Activated naive CD8-positive, alpha-beta T cell treated with anti-CD3 and anti-CD28 coated beads, Interleukin-2, amount 10 ng/mL, durations not matched to agents 7 days and 5 days (primary cell): ENCODE measurements at places on chromosomes 16 and 17. TPM values are rescaled to one million over a fixed set of nuclear protein-coding genes. Genes with fewer than 3 reads are reported as not detected.

- no peaks in the 10 kb centered on the region for H3K27me3 ChIP-seq
- H3K4me3 ChIP-seq = no peak overlapping the region
- H3K4me1 ChIP-seq = no peaks in the 10 kb centered on the region
- no peak overlapping the region for H3K27ac ChIP-seq
- no peak for DNase-seq
These were observed 69.0 kb upstream of the CHMP6 start for GRCh38 chr17:80922580-80923160.

GRCh38 chr16:23145186-23145585 lies 4.1 kb downstream of the USP31 start:
- no peak for DNase-seq
- no peaks in the 10 kb centered on the region for H3K36me3 ChIP-seq
- H3K27ac ChIP-seq = no peak overlapping the region

- DNase-seq = peak; percentile 92
- peaks cover 2% of the 10 kb centered on the region for H3K36me3 ChIP-seq
- H3K4me3 ChIP-seq = no peak overlapping the region
These were observed 60.1 kb downstream of the TEX14 start for GRCh38 chr17:58631523-58632323.

- peak overlapping the region; percentile 97 for H3K4me3 ChIP-seq
- DNase-seq = no peak
- H3K36me3 ChIP-seq = no peaks in the 10 kb centered on the region
- peaks cover 15% of the 10 kb centered on the region for H3K4me1 ChIP-seq
- peaks cover 31% of the 10 kb centered on the region for H3K27me3 ChIP-seq
- peak overlapping the region; percentile 95 for H3K27ac ChIP-seq
These were observed 1.1 kb downstream of the EZH1 start for GRCh38 chr17:42743595-42744282.

DNA sequence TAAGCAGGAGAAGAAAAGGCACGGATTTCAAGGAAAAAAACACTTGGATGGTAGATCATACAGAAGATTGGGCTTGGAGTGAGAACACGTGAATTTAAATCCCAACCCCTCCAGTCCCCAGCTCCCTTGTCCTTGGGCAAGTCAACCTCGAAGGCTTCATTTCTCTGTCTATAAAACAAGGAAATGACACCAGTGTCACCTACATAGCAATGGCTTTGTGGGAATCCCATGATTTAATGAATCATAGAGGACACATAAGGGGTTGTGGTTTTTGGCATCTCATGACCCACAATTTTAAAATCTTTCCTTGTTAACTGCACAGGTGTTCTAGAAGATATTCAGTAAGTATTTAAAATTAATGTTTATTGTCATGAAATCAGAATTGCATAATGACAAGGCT lies 8.2 kb upstream of the CCL2 start:
- H3K4me1 ChIP-seq = no peaks in the 10 kb centered on the region
- no peaks in the 10 kb centered on the region for H3K36me3 ChIP-seq
- H3K27ac ChIP-seq = no peak overlapping the region
- no peak overlapping the region for H3K4me3 ChIP-seq

DNA sequence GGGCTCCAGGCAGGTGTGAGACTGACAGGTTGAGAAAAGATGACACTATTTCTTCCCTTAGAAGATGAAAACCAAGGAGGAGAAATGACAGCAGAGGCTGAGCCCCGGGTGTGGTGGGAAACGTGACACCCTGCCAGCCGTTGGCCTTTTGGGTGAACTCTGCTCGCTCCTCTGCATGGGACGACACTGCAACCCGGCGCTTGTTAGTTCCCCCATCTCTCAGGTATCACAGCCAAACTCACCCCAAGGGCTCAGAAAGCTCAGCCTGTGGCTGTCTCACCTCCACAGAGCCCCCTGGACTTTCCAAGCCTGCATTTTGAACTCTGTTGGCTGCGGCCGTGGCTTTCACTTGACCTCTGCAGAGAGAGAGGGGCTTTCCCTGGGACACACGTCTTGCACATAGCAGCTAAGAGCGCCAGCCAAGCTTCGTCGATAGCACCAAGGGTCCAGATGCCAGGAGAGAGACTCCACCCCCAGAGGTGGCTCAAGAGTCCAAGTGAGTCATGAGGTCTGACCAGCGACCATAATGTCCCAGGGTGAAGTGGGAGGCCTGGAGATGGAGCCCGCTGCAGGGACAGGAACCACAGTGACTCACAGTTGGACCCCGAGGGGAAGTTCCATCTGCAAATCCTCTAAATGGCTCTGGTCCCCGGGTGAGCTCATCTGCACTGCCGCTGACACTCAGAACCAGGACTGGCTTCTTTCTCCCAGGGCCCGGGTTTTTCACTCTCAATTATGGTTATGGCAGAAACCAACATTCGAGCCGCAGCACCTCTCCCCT lies 301.9 kb downstream of the SOX9 start:
- no peak for DNase-seq
- peaks cover 2% of the 10 kb centered on the region for H3K4me1 ChIP-seq
- H3K27me3 ChIP-seq = no peaks in the 10 kb centered on the region
- H3K4me3 ChIP-seq = no peak overlapping the region

DNA sequence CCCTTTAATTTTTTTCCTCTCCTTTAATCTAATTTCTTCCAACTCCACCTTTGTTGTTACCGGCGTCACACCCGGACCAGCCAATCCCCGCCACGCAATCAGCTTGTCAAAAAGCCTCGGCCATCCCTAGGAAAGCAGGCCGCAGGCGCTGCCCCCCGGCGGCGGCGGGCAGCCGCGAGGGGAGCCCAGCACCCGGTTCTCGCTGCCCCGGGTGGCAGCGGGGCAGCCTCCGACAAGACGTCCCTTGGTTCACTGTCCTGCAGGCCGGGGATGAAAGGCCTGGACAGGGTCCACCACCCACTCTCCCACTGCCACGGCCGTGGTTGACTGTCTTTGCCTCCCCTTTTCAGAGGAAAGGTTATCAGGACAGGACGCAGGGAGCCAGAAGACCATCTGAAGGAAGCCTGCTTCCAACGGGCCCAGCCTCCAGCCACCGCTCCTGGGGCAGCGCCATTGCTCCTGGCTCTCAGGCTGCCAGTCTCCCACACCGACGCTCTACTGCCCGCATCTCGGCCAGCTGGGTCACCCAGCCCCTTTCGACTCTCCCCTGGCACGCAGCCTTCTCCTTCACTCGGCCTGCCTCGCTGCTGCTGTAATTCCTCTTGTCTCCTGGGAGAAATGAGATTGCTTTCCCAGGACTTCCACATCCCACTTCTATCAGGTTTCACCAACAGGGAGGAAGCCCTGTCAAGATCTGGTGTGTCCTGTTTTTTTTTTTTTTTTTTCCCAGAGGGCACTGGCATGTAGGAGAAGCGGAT lies 2.8 kb upstream of the UBTF start:
- peaks cover 6% of the 10 kb centered on the region for H3K36me3 ChIP-seq
- H3K27ac ChIP-seq = peak overlapping the region; percentile 88
- no peak for DNase-seq
- peaks cover 13% of the 10 kb centered on the region for H3K4me1 ChIP-seq
- peaks cover 3% of the 10 kb centered on the region for H3K27me3 ChIP-seq

- no peak overlapping the region for H3K4me3 ChIP-seq
- no peaks in the 10 kb centered on the region for H3K27me3 ChIP-seq
- H3K27ac ChIP-seq = peak overlapping the region; percentile 56
- H3K4me1 ChIP-seq = peaks cover 7% of the 10 kb centered on the region
- DNase-seq = peak; percentile 51
These were observed 2.3 kb upstream of the PHF12 start for GRCh38 chr17:28953444-28954118.

DNA sequence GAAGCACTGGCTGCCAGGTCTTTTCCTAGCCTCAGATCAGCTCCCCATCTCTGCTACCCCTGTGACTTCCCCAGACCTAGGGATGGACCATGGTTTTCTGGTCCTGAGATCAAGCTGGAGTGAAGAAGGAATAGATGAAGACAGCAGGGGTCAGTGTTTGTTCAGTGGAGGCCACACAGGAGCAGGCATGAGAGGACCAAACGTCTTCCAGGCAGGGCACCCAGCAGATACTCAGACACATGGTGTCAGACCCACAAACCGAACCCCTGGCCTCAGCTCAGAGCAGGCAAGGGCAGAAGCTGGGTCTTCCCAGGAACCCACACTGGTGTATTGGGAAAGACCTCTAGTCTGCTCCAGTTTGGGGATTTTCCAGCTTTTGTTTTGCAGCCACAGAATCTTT lies 189.7 kb downstream of the IRX5 start:
- no peaks in the 10 kb centered on the region for H3K4me1 ChIP-seq
- no peaks in the 10 kb centered on the region for H3K27me3 ChIP-seq
- H3K27ac ChIP-seq = no peak overlapping the region
- no peak for DNase-seq
- H3K36me3 ChIP-seq = no peaks in the 10 kb centered on the region

GRCh38 chr17:44221084-44221861 lies 1.8 kb upstream of the UBTF start:
- peak; percentile 71 for DNase-seq
- H3K4me1 ChIP-seq = peaks cover 21% of the 10 kb centered on the region
- H3K36me3 ChIP-seq = peaks cover 13% of the 10 kb centered on the region
- H3K4me3 ChIP-seq = peak overlapping the region; percentile 86

Gene CEMP1
- total RNA-seq = 1.1 TPM

Gene GJD3
- not detected for total RNA-seq

Gene WRAP53
- total RNA-seq = 19.4 TPM

Gene SLFN13
- 77.5 TPM for total RNA-seq

Gene HOXB13
- total RNA-seq = not detected
